MM.1S (cell line): ENCODE measurements at places on chromosomes 4 and X.

GRCh38 chr4:22515145-22515887, 550 bp downstream of the ADGRA3 start:
- DNase-seq, result peak; percentile 63

GRCh38 chr4:126784966-126785580, 847.7 kb upstream of the INTU start:
- no peak for DNase-seq

DNA sequence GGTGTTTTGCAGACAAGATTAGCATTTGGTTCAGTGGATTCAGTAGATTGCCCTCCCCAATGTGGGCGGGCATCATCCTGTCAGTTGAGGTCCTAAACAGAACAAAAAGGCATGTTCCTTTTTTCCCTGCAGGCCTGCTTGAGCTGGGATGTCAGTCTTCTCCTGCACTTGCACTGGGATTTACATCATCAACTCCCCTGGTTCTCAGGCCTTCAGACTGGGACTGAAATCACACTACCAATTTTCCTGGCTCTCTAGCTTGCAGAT, 278.9 kb upstream of the FTHL17 start:
- DNase-seq, result no peak

GRCh38 chr4:73704314-73705055, 35.9 kb upstream of the CXCL8 start:
- DNase-seq, result no peak

- peak; percentile 46 for DNase-seq
Measured at GRCh38 chr4:101596781-101597552, 193.6 kb upstream of the BANK1 start.

DNA sequence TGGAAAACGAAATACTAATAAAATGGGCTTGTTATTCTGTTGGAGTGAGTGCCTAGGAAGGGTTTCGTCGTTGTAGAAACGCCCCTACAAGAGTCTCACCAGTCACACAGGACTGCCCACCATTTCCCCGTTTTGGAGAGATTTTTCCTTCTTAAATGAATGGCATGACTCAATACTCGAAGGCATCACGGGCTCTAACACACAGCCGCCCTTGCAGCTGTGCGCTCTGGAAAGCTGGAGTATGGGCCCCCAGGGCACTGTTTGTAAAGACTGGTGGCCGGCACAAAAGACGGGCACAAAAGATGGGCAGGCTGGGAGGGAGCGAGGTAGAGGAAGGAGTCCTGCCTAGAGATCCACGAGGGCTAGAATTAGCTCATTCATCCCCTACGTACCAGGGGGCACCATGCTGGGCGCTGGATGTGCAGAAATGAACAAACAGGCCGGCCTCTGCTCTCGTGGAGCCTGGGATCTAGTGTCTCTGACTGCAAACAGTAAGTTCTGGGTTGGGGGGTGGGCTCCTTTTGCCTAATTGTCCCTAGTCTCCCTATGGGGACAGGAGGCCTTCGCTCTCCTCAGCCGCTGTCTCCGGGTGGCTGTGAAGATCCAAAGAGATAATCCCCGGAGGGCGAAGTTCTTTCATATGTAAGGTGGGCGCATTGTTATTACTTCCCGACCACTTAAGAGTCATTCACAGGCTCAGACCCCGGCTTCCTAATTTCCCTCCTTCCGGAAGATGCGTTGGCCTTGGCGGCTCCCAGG, 1.0 kb upstream of the SFRP2 start:
- DNase-seq, result no peak

DNA sequence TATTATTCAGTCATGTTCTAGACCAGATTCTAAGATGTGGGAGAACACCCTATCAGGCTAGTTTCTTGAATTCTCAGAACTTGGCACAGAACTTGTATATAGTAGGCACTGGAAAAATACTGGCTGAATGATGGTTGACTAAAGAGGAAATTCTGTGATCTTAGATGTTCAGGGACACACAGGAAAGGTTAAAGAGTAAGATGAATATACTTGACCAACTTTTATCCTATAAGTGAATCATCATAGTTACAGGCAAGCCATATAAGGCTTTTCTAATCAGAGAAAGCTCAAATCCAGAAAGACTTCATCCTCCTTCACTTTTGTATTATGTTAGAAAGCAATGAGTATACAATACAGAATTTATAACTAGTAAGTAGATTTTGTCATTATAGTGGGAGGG, 53.8 kb downstream of the SEPTIN11 start:
- DNase-seq, result no peak

- DNase-seq, result peak; percentile 42
Measured at GRCh38 chrX:5683996-5684395, 544.7 kb downstream of the NLGN4X start.

DNA sequence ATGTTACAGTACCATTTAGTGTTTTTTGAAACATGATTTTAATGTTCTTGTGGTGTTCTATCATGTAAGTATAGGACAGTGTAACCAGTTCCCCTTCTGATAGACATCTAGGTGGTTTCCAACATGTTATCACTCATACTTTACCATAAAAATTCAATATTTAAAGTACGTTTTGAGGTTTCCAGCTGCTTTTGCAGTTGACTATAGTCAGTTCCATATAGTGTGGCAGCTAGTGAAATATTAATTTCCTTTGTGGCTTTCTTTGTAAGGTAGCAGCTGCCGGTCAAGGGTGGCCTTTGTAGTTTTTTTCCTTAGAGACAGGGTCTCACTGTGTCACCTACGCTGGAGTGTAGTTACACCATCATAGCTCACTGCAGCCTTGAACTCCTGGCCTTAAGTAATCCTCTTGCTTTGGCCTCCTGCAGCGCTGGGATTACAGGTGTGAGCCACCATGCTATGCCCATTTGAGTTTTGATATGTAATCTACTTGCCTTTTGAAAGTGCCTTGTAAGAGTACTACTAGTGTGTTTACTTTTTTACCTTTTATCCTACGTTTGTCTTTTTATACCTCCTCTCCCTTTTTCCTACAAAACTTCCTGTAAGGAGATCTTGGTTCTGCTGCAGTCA, 63.0 kb downstream of the ARHGAP10 start:
- no peak for DNase-seq

DNA sequence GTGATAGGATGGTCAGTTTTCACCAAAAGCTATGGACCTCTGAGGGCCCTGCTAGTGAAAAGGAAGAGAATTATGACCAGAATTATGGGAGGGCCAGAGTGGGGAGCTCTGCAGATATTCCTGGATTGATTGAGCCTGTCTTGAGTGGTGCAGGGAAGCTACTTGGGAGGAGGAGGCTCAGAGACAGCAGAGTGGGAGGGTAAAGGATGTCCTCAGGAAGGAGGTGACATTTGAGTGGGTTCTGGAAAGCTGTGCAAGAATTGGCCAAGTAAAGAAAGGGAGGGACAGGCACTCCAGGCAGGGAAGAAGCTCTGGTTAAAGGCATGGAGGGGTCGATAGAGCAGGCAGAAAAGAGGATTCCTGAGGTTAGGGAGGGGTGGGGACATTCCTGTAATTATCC, 24.1 kb downstream of the RNF4 start:
- DNase-seq, result no peak

DNA sequence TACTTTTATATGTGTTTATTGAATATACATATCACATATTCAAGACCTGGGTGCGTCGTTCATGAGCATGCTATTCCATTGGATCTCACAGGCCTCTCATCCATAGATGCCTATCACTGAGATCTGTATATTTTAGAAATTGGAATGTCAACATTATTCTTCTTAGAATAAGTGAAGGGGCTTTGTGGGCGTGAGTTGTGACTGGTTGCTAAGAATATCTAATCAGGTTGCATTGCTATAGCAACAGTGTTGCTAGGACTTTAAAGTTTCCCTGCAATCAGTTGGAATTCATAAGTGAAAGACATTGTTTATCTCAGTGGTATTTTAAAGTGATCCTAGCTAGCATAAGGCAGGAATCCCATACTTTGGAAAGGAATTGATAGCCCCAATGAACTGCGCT, 36.7 kb upstream of the ANK2 start:
- no peak for DNase-seq

GRCh38 chr4:186500721-186501304, 54.6 kb downstream of the MTNR1A start:
- DNase-seq, result no peak

- no peak for DNase-seq
Measured at GRCh38 chr4:80926891-80927290, 103.6 kb upstream of the BMP3 start.

DNA sequence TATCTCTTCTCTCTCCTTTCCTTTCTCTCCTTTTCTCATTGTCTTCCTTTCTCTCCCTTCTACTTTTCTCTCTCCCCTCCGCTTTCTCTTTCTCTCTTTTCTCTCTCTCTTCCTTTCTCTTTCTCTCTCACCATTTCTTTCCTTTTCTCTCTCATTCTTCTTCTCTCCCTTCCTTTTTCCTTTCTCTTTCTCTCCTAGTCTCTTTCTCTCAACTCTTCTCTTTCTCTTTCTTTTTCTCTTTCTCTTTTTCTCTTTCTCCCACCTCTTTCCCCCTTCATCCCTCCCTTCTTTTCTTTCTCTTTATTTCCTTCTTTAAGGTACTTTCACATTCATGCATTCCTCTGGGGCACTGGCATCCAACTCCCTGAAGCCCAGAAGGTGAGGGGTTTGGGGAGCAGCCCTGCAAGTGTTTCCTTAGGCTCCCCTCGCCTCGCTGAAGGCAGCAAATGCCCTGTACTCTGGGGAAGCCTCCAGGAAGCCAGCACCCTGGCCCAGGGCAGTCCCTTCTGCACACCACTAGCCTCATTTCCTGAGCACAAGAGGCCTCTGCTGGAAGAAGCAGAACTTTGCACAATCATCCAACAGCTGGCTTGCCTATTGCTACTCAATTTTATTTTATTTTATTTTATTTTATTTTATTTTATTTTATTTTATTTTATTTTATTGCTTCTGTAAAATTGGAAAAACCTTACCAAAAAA, 124.2 kb downstream of the NFKB1 start:
- peak; percentile 80 for DNase-seq

DNA sequence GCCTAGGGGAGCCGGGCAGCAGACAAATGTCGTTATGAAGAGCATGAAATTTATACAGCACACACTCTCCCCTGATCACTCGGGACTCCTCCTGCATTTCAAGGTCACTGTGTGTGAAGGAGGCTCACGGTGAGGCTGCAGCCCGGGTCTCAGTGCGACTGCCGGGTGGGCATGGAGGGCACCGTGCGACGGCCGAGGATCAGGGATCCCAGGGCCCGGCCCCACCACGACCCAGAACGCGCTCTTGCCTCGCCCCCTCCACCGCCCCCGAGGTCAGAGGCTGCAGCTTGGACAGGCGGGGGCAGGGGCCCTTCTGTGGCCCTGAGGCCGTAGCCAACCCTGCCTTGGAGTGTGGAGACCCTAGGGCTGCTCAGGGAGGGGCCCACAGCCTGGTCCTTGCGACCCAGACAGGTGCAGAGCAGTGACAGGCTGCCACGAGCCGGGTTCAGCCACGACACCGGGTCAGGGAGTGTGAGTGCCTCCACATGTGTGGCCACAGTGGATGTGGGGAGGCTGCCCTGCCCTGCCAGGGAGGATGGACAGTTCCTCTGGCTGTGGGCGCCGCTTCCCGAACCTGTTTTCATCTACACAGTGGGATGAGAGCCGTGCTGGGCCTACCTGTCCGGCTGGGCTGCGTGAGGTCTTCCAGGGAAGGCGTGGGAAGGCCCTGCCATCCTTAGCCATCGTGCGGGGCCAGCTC, 89.3 kb upstream of the NKX1-1 start:
- DNase-seq, result no peak

DNA sequence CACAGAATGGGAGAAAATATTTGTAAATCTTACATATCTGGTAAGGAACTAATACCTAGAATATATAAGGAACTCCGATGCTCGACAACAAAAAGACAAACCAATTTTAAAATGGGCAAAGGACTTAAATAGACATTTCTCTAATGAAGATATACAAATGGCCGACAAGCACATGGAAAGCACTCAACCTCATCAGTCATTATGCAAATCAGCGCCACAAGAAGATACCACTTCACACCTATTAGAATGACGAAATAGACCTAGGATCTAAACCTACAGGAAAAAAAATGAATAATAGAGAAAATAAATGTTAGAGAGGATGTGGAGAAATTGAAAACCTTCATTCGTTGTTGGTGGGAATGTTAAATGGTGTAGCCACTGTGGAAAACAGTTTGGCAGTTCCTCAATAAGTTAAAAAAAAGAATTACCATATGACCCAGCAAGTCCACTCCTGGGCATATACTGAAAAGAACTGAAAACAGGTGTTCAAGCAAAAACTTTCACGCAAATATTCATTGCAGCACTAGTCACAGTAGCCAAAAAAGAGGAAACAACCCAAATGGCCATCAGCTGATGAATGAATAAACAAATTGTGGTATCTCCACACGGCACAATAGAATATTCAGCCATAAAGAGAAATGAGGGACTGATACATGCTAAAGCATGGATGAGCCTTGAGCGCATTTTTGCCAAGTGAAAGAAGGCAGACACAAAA, 57.3 kb upstream of the WDR19 start:
- no peak for DNase-seq

DNA sequence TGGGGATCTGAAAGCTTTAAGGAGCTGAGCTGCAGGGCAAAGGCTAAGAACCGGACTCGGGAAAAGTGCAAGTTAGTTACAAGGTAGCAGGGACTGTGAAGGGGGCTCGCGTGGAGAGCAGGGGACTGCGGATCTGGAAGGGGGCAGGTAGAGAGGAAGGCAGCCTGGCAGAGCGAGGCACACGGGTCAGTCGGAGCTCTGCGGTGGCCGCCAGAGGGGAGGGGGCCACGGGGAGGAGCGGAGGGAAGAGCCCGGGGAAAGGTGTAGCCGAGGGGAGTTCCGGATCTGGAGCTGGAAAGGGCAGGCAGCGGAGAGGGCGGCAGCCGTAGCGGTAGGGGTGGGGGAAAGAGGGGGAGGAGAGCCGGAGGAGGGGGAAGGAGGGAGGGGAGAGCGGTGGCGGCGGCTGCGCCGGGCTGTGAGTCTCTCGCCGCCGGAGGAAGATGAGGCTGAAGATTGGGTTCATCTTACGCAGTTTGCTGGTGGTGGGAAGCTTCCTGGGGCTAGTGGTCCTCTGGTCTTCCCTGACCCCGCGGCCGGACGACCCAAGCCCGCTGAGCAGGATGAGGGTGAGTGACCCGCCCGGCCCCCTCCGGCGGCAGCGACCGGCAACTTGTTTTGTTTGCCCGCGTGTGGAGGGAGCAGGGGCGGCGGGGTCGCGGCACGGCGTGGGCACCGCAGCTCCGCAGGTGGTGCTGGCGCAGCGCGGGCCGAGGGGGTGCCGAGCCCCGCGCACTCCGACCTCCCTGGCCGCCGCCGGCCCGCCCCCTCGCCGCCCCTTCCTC, at the start of gene GALNT7:
GALNT7 (plus strand) TSS at position 416 of the 782 bp plus-strand sequence; CDS start at position 441, 25 bp downstream.
- peak; percentile 58 for DNase-seq

GRCh38 chr4:88725986-88726385, 28.4 kb upstream of the NAP1L5 start:
- DNase-seq, result no peak

DNA sequence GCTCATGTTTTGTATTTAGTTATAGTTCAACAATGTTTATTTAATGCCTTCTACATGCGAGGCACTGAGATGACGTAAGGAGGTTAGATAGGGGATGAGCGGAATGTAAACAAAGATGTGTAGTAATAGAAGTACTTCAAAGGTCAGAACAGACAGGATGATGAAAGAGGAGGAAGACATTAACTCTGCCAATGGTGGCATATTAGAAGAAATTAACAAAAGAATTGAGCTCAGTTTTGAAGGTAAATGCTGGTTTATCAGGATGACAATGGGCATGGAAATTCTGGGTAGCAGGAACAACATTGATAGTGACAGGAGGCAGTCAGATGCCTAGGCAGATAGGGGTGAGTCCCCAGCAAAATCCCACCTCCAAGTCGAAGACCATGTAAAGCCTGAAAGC, 62.3 kb upstream of the PGRMC2 start:
- DNase-seq, result no peak
